ENCODE measurements at places on chromosomes 12 and 14.

DNA sequence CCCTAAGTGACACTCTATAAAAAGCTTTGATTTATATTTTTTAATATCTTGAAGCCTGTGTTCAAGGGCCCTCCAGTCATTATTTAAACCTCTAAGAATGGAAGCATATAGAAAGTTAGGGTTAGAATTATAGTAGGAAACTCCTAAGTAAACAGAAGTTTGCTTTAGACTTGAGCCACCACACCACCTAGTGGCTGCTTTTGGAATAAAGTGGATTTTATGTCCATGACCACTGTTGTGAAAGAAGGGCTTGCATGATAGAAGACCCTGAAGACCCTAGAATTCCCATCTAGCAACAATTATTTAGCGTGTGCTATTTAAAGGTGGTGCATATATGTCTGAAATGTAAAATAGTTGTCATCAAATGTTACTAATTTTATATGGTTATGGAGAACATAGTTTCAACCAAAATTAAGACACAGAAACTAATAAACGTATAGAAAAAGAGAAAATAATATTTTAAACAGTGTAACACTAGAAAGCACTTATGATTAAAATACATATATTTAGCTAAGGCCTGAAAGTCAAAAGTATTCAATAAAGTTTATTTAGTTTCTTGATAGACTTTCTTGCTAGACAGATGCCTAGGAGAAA lies 21.3 kb downstream of the LRRIQ1 start:
- peak; percentile 70 for DNase-seq

GRCh38 chr12:69085852-69086251 lies 152.9 kb upstream of the CPM start:
- DNase-seq: no peak

GRCh38 chr12:88706286-88706685 lies 126.0 kb upstream of the KITLG start:
- DNase-seq: peak; percentile 60

GRCh38 chr12:110916295-110916875 lies 4.0 kb downstream of the MYL2 start:
- no peak for DNase-seq

GRCh38 chr12:64293654-64294364 lies 71.7 kb upstream of the KICS2 start:
- no peak for DNase-seq

DNA sequence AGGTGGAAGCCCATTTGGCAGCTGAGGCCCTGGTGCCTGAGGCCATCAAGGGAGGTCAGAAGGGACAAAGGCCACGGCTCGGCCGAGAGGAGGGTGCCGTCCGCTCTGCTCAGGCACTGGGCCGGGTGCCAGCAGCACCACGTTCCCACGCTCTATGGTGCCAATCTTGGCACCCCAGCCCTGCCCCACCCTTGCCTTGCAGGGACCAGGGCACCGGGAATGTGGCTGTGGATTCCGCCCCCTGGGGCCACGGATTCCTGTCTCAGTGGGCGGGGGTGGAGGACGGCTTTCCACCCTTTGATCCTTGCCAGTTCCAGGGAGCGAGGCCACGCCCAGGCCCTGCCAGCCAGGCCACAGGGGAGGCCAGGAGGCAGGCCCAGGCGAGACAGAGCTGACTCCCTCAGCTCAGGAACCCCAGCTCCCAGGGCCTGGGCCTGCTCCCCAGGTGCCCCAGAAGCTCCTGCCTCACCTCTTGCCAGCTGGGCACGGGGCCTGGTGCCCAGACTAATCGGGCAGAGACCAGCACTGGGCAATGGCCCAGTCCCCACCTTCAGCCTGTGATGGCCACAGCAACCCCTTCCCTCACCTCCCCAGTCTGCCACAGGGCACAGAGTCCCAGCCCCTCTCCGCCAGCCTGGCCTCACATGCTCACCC lies 26.4 kb upstream of the GPR132 start:
- peak; percentile 99 for DNase-seq

Measured in MCF 10A (cell line).